GDM1 (cell line): ENCODE measurements at places on chromosomes 11 and 22.
A peak's percentile ranks its signal among the peaks of the same experiment; 100 is the strongest.

GRCh38 chr11:68825571-68825970 is 16.1 kb downstream of the CPT1A start:
- DNase-seq: peak; percentile 75

DNA sequence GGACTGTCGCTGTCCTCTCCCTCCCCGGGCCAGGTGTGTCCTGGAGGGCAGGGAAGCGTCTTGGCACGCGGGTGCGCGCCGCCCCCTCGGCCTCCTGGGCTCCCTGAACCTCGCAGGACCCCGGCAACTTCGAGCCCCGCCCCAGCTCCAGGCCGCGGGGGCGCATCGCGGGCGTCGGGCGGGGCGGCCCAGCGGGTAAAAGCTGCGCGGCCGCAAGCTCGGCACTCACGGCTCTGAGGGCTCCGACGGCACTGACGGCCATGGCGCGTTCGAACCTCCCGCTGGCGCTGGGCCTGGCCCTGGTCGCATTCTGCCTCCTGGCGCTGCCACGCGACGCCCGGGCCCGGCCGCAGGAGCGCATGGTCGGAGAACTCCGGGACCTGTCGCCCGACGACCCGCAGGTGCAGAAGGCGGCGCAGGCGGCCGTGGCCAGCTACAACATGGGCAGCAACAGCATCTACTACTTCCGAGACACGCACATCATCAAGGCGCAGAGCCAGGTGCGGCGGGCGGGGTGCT is at the start of gene CST6:
Gene CST6, plus strand, starts transcription at position 224 of the 519 bp plus-strand sequence. Its CDS starts 37 bp downstream, at position 261.
- DNase-seq: no peak

DNA sequence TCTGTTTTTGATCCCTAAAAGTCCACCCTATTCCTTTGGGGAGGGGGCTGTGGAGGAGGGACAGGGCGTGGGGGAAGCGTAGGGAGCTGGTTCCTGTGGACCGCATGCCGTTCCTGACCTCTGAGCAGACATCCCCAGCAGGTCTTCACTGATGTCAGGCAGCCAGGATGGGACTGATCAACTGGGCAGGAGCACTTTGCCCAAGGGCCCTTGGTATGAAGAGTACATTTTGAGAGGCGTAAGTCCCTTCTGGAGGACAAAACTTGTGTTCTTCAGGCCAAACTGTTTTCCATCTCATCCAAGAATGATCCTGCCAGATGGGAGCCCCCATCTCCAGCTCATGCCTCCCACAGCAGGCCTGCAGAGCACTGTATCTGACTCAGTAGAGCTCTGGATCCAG is 80.9 kb upstream of the NARS2 start:
- no peak for DNase-seq

DNA sequence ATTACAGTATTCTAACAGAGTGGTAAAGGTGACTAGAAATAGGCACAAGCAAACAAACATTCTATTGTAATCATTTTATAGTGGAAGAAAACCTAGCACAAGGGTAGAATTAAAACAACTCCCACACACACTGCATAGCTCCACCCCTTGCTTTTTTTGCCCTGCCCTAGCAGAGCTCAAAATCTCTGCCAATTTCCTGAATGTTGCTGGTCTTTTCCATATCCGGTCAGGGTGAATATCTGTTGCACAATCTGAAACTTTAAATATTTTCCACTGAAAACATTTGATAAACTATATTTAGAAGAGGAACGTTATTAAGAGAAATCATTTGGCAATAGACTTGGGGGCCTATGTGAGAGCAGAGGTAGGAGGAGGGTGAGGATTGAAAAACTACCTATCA is 2.7 kb downstream of the SPA17 start:
- DNase-seq: no peak

GRCh38 chr11:122799406-122800105 is 38.7 kb upstream of the CRTAM start:
- DNase-seq: no peak

DNA sequence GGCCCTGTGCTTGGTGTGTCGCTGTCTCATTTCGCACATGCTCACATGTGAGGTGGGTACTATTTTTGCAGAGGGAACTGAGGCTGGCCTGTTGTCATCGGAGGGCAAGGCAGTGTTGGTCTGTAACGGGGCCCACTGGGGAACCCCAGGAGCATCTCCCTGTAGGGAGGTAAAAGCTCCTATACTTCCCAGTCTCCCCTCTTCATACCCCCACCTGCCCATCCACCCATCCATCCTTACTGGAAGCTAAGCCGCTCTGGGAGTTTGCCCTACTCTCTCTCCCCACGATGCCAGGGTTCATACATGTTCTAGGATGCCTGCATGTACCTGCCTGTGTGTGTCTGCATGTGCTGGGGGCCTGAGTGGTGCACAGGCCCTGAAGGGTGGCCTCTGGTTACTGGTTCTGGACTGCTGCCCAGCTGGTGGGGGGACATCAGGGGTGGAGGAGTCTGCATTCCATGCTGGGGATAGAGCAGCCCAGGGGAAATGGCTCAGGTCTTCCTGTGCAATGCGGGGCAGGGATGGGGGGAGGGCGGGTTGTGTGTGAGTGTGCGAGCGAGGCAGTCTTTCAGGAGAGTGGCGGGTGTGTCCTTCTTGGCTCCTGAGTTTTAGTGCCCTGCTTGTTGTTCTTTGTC is 77.7 kb downstream of the PKNOX2 start:
- DNase-seq: no peak

DNA sequence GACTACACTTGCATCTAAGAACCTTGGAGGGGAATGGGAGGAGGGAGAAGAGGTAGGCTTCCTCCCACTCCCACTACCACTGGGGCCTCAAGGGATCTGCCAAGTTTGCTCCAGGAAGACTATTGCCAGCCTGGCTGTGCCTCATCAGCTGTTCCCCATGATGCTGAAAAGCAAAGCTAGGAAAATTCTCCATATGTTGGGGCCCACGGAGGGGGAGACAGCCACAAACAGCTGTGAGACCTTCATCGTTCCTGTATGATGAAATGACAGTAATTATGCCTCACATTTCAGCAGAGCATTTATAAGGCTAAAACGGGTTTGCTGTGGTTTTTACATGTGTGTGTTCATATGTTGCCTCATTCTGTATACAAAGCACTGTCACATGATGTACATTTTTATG is 6.7 kb downstream of the DSCAML1 start:
- no peak for DNase-seq
